ENCODE measurements at places on chromosomes 7 and 10.

GRCh38 chr7:96612034-96612433, 97.6 kb downstream of the SEM1 start:
- H3K36me3 ChIP-seq, result no peaks in the 10 kb centered on the region
- peaks cover 11% of the 10 kb centered on the region for H3K27me3 ChIP-seq
- no peak overlapping the region for H3K27ac ChIP-seq
- no peak for DNase-seq
- no peak overlapping the region for H3K4me3 ChIP-seq
- no peaks in the 10 kb centered on the region for H3K4me1 ChIP-seq

DNA sequence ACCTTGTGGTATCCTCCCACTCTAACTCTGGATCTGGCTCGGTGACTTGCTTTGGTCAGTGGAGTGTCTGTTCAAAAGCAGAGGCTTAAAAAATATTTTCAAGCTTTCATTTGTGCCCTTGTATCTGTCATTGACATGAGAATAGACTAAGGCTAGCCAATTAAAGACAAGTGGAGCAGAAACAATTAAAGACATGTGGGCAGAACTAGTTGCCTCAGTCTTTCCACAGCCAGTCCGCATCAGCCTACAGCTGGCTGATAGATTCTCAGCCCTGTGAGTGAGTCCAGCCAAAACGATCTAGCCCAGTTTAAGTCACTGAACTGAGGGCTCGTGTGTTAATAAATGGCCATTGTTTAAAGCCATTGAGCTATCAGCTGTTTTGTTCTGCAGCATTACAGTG, 185.2 kb upstream of the DGKB start:
- H3K4me1 ChIP-seq, result no peaks in the 10 kb centered on the region
- no peaks in the 10 kb centered on the region for H3K27me3 ChIP-seq
- H3K27ac ChIP-seq, result no peak overlapping the region
- DNase-seq, result no peak
- H3K36me3 ChIP-seq, result no peaks in the 10 kb centered on the region

- peaks cover 6% of the 10 kb centered on the region for H3K4me1 ChIP-seq
- H3K27me3 ChIP-seq, result no peaks in the 10 kb centered on the region
- peaks cover 29% of the 10 kb centered on the region for H3K36me3 ChIP-seq
- H3K4me3 ChIP-seq, result no peak overlapping the region
- no peak for DNase-seq
Observed at GRCh38 chr7:133358708-133359107, 105.8 kb downstream of the EXOC4 start.

DNA sequence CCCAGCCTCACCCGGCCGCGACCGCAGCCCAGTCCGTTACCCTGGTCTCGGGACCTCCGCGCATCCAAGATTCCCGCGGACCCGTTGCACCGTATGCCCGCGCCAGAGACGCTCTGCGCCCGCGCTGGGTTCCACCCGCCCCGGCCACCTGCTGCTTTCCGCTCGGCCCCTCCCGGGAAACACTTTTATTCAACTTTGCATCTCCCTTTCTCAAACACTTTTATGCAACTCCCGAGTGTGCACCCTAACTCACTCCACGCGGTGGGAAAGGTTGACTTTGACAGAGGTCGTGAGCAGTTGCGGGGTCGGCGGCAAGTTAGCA, at the start of gene ODAD2:
Gene ODAD2 (minus strand): TSS at position 126 of the 322 bp plus-strand sequence. CDS start 3,937 bp downstream, outside the sequence.
- peak within 1 kb of the TSS; percentile 24 for H3K27ac ChIP-seq
- H3K36me3 ChIP-seq, result no peaks in the 10 kb centered on the region
- peaks cover 13% of the 10 kb centered on the region for H3K4me1 ChIP-seq
- peaks cover 31% of the 10 kb centered on the region for H3K27me3 ChIP-seq
- H3K4me3 ChIP-seq, result peak within 1 kb of the TSS; percentile 80

GRCh38 chr7:155509725-155510551, 36.4 kb downstream of the CNPY1 start:
- H3K27me3 ChIP-seq, result peaks cover 73% of the 10 kb centered on the region
- H3K4me1 ChIP-seq, result peaks cover 19% of the 10 kb centered on the region
- peak overlapping the region; percentile 62 for H3K4me3 ChIP-seq
- DNase-seq, result no peak

- no peaks in the 10 kb centered on the region for H3K4me1 ChIP-seq
- H3K27ac ChIP-seq, result no peak overlapping the region
- peak overlapping the region; percentile 35 for H3K4me3 ChIP-seq
- DNase-seq, result no peak
- H3K36me3 ChIP-seq, result no peaks in the 10 kb centered on the region
- H3K27me3 ChIP-seq, result peaks cover 14% of the 10 kb centered on the region
Observed at GRCh38 chr7:65239707-65240352, 133.8 kb upstream of the ZNF92 start.

DNA sequence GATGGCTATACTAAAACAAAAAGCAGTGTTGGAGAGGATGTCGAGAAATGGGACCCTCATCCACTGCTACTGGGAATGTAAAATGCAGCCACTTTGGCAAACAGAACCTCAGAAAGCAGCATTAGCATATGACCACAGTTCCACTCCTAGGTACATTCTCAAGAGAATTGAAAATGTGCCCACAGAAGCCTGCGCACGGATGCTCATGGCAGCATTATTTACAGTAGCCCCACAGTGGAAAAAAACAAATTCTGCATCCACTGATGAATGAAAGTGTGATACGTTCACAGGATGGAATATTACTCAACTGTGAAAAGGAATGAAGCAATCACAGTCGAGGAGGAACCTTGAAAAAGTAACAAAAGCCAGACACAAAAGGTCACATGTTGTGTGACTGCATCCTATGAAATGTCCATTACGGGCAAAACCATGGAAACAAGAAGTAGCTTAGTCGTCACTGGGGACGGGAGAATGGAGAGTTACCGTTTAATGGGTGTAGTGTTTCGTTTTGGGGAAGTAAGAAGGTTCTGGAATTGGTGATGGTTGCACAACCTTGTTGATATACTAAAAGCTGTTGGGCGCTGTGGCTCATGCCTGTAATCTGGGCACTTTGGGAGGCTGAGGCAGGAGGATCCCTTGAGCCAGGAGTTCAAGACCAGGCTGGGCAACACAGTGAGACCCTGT, 2.5 kb upstream of the UPK3B start:
- no peak overlapping the region for H3K4me3 ChIP-seq
- no peaks in the 10 kb centered on the region for H3K27me3 ChIP-seq
- H3K27ac ChIP-seq, result no peak overlapping the region
- DNase-seq, result no peak
- H3K4me1 ChIP-seq, result no peaks in the 10 kb centered on the region

DNA sequence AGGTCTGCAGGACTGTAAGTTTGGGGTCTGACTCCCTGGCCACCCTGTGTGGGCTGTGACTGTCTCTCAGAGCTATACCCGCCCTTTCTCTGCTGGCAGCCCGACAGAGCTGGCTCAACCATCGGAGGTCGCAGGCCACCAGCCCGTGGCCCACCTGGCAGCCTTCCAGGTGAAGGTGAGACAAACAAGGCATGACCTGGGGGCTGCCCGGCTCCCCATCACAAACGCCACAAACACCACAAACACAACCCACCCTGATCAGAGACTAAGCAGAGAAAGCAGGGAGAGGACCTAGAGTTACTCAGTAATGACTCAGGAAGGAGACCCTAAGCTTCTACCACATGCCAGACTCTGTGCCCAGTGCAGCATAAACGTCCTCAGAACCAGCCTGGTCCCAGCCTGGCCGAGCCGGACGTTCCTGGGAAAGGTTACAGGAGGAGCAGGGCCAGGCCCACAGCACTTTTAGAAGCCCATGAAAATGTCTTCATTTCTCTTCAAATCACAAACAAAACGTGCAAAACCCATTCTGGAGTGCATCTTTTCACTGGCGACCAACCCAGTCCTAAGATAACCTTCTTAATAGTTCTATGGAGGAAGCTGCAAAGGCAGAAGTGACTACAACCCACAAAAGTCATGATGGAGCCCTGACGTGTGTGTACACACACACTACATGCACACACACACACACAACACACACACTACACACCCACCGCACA, 66.8 kb downstream of the MKI67 start:
- H3K4me3 ChIP-seq, result no peak overlapping the region
- no peaks in the 10 kb centered on the region for H3K27me3 ChIP-seq
- peaks cover 59% of the 10 kb centered on the region for H3K36me3 ChIP-seq
- H3K4me1 ChIP-seq, result peaks cover 62% of the 10 kb centered on the region
- no peak for DNase-seq
- peak overlapping the region; percentile 85 for H3K27ac ChIP-seq

All from activated CD8-positive, alpha-beta T cell treated with anti-CD3 and anti-CD28 coated beads for 36 hours (primary cell).